ENCODE measurements at places on chromosomes 7 and 10.

DNA sequence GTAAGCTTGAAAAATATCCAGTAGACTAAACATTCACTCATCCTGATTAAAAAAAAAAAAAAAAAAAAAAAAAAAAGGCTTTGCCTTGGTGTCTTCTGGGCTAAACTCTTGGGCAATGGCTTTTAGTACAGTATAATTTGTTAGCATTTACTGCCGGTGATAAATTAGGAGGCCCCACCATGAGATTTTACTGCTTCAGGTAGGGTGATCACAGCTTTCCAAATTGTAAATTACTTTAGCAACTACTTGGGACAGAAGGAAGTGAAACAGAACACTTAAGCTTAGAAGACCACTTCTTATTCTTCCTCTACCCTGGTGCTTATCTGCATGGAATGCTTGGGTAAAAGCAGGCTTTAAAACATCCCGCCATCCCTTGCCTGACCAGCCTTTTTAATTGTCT lies 152.1 kb downstream of the HIBADH start:
- DNase-seq: no peak

- peak; percentile 30 for DNase-seq
Measured at GRCh38 chr10:112115781-112116385, 67.7 kb downstream of the GPAM start.

DNA sequence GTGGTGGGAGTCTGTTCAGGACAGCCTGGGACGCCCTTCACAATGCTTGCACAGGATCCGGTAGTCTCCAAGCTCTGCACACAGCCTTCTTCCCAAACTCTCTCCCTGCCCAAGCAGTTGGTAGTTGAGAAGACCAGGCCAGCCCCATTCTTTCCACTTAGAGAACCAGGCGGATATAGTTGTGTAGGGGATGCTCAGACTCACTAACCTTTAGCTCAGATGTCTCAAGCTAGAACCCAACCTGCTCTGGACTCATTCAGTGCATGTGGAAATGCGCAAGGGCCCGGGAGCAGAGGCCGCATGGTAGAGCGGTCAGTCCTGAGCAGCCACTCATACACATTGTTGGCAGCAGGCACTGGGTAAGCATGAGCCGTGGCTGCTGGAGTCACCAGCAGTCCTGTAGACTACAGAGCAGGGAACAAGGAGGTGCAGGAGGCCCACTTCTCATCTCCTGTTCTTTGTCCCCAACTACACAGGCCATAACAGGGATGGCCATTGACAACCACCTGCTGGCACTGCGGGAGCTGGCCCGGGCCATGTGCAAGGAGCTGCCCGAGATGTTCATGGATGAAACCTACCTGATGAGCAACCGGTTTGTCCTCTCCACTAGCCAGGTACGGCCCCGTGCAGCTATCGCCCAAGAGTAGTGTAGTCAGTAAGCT lies 17.2 kb upstream of the C10orf53 start:
- DNase-seq: no peak

GRCh38 chr7:48098846-48099245 lies 9.8 kb downstream of the UPP1 start:
- no peak for DNase-seq

DNA sequence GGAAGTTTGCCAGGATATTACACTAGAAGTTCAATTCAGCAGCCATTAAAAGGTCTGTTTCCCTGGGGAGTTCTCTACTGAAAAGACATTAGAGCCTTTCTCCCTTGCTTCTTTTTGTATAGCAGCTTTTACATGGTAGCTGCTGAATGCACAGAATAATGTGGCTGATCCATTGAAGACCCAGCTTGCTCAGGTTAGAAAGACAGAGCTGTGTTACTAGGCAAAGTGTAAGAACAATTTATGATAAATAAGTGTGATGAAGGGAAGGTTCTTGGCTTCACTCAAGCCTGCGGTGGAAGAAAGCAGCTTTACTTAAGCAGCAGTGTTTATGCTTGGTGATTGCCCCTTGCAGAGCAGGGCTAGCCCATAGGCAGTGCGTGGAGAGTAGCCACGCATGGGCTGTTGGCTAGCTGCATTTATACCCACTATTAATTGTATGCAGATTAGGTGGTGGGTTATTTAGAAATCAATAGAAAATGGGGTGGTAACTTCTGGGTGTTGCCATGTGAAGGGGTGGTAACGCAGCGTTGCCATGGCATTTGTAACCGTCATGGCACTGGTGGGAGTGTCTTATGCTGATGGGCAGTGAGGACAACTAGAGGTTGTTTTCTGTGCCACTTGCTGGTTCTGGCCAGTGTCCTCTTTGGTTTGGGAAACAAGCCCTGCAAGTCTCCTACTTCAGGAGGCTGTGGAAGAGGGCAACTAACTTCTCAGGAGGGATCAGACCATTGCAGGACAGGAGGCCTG lies 942.9 kb downstream of the NRG3 start:
- no peak for DNase-seq

DNA sequence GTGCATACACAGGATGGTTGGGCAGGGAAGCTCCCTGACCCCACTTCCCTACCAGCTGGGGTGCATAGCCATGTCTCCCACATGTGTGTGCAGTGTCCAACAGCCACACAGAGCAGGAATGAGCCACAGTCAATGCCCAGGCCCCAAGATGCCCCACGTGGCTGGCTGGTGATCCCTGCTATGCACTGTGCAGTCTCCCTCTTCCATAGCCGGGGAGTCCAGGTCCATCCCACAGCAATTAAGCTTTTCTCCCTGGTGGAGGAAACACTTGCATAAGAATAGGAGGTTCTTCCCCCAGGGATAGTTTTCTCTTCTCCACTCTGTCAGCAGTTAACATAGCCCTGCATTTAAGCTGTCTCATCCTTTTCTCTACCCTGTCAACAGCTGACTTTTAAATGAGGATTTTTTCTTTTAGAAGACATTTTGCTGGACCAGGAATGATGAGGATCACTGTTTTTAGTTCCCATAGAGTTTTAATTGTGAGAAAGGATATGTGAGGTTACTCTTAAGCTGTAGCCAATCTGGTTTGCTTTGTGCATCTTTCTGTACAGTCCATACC lies 396.5 kb upstream of the VWC2 start:
- no peak for DNase-seq

DNA sequence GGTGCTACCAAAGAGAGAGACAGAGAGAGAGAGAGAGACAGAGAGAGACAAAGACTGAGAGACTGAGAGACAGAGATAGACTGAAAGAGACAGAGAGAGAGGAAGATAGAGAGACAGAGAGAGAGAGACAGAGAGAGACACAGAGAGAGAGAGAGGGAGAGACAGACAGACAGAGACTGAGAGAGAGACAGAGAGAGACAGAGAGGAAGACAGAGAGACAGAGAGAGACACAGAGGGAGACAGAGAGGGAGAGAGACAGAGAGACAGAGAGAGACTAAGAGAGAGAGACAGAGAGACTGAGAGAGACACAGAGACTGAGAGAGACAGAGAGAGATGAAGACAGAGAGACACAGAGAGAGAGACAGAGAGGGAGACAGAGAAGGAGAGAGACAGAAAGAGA lies 91.2 kb downstream of the SFMBT2 start:
- no peak for DNase-seq

DNA sequence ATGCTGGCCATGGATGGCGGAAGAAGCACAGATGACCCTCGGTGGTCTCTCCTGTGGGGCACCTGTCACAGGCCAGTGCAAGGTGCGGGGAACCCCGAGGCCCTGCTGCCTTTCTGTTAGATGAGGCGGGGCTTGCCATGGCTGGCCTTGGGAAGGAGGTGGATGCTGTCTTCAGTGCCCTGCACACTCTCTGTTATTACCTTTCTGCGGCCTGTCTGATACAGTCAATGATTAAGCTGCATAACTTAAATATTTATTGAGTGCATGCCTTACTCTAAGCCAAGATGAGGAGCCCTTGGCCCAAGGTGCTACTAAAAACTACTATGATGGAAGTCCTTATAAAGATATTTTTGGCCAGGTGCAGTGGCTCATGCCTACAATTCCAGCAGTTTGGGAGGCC lies 36.7 kb upstream of the MNX1 start:
- no peak for DNase-seq

GRCh38 chr10:119330342-119330741 lies 123.0 kb downstream of the GRK5 start:
- no peak for DNase-seq

DNA sequence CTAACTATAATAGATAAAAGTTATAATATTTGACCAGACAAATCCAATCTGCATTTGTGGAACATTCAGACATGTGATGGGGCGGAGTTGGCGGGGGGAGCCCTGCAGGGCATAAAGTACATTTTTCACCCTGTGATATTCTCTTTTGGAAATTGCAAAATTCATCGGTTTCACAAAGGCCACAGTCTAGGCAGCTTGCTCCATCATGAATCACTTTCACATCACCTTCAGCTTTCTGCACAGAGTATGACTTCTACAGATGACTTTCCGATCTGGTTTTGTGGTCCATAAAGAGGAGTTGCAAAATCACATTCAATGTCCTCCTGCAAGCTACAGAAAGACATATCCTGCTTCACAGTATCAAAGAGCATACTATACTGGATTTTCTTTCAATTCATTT lies 51.4 kb upstream of the APBB1IP start:
- DNase-seq: no peak

DNA sequence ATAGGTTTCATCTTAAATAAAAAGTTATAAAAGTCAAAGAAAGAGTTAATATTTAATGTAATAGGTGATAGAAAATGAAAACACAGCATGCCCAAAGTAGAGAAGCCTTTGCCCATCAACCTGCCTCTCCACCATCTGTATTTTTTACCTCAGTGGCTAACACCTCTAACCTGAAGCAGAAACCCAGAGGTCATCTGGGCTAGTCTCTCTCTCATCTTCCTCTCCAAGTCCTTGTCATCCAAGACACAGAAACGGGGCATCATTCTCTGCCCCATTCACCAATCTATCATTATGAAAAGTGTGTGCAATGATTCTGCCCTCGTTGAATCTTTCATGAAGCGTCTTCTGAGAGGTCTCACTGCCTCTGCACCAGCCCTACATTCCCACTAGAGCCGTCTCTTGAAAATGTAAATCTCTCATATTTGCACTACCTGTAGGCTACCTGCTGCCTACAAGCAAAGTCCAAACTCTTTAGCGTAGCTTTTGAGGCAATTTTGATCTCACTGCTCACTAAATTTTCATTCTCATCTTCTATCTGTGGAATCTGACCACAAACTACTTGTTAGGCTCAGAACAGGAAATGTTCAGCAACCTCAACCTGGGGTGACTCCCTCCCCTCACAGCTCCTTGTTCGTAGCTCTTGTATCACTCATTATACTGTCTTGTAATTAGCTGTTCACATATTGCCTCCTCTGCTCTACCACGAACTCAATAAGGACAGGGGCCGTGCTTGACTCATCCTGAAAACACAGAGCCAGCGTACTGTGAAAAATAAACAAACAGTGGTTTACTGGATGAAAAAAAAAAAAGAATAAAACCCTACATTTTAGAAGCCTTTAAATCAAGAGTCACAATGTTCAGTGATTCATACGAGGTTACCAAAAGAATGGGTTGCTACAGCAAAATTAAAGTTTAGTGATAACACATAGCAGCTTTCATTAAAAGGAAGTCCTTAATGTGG lies 83.1 kb downstream of the CTNNA3 start:
- DNase-seq: peak; percentile 72

DNA sequence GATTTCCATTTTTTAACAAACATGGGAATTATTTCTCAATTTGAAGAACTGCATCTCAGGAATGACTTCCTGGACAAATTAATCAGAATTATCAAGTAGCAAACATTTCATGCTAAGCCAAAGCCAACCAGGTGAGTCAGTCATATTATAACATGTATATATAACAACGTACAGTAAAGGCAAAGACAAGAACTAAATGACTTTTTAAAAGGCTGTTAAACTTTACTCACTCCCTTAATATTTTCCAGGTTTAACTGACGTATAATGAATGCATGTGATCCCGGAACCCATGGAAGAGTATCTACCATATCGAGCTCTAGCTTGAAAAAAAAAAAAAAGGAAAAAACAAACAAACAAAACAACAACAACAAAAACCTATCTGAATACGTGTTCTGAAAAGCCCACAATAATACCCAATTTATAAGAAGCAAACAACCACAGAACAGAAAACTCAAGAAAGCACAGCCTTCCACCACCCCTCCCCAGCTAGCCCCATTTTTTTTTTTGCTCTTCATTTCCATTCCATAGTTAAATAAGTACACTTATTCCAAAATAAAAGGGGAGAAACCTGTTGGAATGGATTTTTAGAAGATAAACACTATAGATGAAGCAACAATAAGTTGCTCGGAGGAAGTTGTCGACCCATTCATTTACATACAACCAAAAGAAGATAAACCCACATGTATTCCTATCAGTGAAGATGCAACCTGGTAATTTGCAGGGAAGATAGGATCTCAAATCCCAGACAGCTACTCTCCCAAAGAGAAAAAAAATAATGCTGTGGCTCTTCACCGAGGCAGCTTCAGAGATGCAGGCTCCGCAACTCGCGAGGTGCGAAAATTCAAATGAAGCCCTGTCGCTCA lies 537 bp downstream of the NAPEPLD start:
- DNase-seq: no peak

- no peak for DNase-seq
Measured at GRCh38 chr10:102675011-102675665, 30.9 kb downstream of the TRIM8 start.

GRCh38 chr10:58265249-58265648 lies 2.4 kb downstream of the IPMK start:
- no peak for DNase-seq

DNA sequence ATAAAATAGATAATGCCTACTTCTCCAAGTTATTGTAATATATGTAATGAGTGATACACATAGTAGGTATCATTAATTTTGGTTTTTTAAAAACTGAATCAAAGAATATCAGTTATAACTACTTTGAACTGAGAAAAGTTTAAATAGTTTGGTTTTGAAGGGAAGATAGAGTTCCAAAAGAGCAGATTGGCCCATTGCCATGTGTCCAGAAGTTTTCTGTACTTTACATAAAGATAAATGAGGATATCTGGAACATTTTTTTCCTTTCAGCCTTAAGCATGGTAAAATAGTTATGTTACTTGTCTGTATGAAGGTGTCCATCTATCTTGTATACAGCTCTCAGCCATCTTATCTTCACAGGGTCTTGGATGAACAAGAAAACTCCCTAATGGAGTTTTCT lies 97.9 kb upstream of the MXI1 start:
- no peak for DNase-seq

GRCh38 chr10:70822076-70822820 lies 6.5 kb downstream of the SGPL1 start:
- DNase-seq: no peak

GRCh38 chr7:5528071-5528814 lies 104.6 kb upstream of the TNRC18 start:
- DNase-seq: peak; percentile 47

DNA sequence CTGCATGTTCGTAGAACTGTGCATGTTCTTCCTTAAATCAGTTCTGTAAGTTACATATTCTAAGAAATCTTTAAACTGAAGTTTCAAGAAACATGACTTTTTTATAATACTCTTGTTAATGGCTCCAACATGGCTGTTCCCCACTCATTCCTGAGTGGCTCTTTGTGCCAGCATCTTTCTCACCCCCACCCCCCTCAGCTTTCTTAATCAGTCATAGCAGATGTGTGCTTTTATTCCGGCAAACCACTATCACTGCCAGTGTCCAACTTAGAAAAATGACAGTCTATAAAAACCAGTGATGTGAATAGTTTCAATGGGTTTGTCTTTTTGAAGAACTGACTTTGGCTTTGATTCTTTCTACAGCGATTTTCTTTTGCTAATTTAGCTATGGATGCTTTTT lies 37.6 kb downstream of the PITRM1 start:
- no peak for DNase-seq

All from CD4-positive, alpha-beta T cell treated with Interleukin-12 subunit alpha and Interleukin-12 subunit beta, for 1 hour (primary cell).